ENCODE measurements at places on chromosomes 16 and 17.
A peak's percentile ranks its signal among the peaks of the same experiment; 100 is the strongest.

DNA sequence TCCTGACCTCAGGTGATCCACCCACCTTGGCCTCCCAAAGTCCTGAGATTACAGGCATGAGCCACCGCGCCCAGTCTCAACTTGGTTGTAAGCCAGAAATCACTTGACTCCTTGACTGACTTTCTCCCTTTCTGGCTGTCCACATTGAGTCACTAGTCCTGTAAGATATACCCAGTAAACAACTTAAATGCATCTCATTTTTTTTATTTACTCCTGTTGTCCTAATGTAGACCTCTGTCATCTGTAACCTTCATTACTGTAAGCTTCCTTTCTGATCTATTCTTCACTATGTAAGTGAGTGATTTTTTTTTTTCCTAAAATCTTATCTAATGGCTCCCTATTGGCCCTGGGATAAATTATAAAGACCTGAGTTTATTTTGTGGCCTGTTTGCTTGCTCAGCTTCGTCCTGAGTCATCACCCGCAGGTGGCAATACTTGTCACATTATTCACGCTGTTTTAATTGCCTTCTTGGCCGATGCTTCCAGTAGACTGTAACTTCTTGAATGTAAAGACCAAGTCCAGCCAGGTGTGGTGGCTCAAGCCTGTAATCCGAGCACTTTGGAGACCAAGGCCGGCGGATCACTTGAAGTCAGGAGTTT lies 41.0 kb downstream of the PAFAH1B1 start:
- DNase-seq: no peak

GRCh38 chr16:66265556-66266141 lies 100.8 kb upstream of the CDH5 start:
- DNase-seq: no peak

DNA sequence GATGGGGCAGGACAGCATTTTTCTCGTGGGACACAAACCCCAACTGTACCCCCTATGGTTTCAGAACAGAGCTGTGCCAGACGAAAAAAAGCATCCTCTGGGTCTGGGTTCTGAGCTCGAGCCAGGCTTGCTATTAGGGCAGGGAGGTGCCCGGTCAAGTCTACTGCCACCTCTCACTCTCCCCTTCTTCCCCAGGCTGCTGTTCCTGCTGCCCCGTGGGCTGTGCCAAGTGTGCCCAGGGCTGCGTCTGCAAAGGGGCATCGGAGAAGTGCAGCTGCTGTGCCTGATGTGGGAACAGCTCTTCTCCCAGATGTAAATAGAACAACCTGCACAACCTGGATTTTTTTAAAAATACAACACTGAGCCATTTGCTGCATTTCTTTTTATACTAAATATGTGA lies 1.1 kb downstream of the MT1E start:
- no peak for DNase-seq

DNA sequence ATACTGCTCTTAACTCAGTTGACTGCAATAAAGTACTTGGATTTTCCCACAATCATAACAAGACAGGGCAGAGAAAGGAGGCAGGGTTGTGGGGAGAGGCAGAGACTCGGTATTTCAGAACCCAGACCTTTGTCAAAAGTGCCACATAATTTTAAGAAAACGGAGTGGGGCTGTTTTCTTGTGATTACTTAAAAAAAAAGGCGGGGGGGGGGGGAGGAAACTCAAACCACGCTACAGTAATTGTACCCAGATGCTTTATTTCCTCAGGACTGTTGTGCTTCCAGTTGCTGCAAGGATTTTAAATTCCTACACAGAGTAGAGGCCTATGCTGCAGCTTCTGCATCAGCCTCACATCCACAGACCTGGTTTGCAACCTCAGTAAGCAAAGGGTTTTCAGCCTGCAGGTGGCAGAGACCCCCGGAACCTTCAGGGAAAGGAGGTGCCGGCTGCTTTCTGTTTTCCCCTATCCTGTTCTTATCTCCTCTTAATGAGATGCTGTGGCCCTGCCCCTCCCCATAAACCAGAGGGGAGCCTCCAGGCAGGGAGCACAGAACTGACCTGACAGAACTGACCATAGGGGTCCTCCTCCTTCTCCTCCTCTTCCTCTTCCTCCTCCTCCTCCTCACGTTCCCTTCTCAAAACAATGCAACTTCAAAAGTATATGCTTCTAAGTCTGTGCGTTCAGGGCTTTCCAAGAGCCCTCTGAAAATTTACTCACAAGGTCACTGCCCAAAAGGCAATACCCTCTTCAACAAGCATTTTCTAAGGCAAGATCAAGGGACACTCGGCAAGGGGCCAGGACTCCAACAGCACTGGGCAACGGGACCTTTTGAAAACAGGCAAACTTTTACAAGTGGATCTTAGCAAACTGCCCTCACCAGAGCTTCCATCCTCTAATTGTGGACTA lies 7.5 kb downstream of the AXIN2 start:
- DNase-seq: no peak

GRCh38 chr16:82623241-82623640 lies 3.5 kb upstream of the CDH13 start:
- no peak for DNase-seq

DNA sequence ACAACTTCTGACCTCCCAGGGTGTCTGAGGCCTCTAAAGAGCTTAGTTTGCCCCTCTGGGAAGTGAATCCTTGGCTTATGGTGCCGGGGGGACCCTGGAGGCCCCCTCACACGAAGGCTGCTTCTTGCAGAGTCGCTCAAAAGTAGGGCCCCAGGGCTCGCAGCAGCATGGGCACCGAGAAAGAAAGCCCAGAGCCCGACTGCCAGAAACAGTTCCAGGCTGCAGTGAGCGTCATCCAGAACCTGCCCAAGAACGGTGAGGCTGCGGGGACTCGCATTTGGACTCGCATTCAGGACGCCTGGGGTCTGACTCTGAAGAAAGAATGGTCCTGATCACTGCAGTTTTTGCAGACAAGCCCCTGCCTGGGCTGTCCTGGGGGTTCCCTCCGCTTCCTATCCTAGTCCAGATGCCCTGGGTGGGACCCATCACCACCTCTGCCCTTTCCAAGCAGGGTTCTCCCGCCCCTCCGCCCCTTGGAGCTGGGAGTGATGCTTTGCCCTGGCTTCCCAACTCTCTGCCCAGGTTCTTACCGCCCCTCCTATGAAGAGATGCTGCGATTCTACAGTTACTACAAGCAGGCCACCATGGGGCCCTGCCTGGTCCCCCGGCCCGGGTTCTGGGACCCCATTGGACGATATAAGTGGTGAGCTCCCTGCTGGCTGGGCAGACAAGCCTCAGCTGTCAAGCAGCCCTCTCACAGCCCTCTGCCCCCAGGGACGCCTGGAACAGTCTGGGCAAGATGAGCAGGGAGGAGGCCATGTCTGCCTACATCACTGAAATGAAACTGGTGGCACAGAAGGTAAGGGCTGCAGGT lies 698 bp downstream of the ACBD4 start:
- DNase-seq: no peak

DNA sequence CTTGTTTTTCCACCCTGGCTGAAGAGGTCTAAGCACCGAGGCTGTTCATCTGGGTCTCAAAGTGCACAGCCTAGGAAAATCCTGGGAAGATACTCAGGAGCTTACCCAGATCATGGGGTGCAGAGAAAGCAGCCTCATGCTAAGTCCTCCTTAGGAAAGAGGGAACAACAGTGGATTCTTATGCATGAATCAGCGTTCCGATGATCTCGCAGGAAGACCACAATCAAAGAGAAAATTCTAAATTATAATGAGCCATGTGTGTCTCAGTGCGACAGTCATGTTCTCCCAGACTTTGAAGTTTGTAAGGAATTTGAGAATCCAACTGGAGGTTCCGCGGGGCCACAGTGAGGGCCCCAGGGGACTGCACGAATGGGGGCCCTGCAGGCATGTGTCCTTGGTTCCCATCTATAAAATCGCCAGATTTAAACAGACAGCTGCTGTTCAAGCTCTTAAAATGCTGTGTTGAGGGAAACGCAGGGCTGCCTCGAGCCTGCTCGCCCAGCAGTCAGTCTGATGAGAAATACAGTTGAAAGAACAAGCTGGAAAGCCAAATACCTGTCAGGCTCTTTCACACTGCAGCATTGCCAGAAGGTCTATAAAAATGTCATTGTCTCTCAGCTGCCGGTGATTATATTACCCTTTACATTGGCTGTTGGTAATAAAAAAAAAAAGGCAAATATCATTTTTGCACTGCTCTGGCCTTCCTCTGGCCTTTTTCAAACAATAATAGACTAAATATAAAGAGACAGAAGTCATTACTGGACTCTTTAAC lies 152.1 kb downstream of the PMP22 start:
- peak; percentile 19 for DNase-seq

DNA sequence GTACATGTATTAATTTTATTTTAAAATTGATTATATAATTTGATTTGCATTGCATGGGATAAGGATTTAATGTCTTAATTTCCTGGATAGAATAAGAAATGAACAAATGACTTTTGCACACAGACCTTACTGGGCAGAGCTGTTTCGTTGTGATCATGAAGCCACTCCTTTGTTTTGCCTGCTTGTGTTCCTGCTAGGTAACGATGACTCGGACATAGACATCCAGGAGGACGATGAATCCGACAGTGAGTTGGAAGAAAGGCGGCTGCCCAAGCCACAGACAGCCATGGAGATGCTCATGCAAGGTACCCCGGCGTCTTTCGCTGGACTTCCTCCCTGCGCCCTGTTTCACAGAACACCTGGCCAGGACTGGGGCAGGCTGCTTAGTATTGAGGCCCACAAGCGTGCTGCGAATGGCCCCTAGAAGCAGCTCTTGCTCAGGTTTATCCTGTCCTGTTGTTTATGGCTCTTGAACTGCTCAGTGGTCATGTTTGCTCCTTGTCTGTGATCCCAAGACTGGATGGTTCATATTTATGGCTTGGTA lies 29.6 kb downstream of the CLUAP1 start:
- no peak for DNase-seq

GRCh38 chr17:42281571-42282096 lies 5.4 kb upstream of the STAT5B start:
- no peak for DNase-seq

- no peak for DNase-seq
These were observed 97.3 kb upstream of the CHMP6 start for GRCh38 chr17:80894439-80894721.

- DNase-seq: no peak
These were observed 38.0 kb downstream of the ABCA6 start for GRCh38 chr17:69103557-69104233.

DNA sequence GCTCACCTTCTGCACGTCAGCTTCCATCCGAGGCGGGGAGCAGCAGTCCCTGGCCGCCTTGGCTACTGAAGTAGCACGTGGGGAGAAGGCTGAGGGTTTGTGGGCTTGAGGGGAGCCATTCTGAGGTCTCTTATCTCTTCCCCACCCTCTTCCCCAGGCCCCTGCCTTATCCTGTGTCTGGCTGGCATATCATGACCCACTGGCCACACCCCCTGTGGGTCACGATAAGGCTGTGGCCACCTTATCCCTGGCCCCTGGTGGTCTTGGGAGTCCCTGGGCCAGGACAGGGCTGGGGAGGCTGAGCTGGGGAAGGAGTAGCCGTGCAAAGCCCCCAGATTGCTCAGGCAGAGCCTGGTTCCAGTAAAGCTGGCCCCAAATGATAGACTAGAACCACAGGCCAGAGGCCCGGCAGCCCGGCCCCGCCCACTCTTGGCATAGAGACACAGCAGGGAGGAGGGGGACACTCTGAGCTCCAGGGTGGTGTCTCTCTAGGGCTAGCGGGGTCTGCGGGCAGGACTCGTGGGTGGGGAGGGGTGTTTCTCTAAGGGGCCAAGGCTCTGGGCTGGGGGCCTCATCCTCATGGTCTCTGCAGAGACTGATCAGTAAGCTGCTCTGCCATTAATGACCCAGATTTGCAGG lies 7.6 kb downstream of the SPNS2 start:
- no peak for DNase-seq

- DNase-seq: no peak
These were observed 38.9 kb downstream of the PLCG2 start for GRCh38 chr16:81817789-81818567.

DNA sequence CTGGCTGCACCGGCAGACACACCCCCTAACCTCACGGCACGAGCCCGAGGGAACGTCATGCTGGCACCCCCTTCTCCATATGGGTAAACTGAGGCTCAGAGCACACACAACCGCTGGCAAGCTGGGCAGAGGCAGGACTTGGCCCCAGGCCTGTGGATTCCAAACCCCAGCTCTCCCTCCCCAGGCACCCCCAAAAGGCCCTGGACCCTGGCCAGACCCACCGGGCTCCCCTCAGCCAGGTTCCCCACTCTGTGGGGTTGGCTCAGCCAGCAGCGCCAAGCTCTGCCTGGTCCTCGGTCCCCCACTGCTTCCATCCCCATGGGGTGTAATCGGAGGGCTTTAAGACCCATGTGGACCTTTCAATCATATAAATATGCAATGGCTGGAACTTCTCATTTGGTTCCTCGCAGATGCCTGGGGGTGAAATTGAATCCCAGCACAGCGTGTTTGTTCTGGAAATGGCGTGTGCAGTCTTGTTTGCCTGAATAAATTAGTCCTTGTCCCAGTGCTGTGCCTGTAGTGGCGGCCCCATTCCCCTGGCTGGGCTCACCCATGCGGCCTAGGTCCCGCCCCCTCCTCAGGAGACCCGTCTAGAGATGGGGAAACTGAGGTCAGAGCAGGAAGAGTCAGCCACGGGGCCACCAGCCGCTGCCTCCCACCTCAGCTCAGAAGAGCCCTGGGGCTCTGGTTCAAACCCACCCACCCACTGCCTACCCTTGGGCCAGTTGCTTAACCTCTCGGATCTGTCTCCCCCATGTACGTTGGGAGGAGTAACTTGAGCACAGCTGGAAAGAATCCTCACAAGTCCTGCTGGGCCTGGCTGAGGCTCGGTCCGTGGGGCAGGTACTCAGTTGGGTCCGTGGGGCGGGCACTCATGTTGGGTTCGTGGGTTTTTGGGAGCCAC lies 57.3 kb downstream of the ZFPM1 start:
- DNase-seq: no peak

DNA sequence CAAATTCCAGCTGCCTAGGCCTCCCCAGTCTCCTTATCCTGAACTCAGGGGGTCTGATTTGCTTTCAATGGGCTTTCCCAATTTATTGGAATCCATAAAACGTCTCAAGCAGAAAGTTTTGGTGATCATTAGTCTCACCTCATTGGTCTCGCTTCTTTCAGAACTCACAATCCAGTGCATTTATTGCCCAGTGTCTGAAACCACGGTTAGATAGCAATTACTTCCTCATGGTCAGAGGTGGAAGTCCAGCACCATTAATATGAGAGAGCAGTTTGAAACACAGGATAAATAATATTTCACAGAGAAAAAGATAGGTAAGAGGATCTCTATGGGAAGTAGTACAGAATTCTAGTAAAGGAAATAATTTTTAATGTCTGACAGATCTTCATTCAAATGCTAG lies 128.7 kb downstream of the TOX3 start:
- DNase-seq: no peak

- DNase-seq: no peak
These were observed 34.4 kb downstream of the KNOP1 start for GRCh38 chr16:19683453-19684236.

GRCh38 chr17:39753514-39754160 lies 15.9 kb downstream of the GRB7 start:
- DNase-seq: peak; percentile 45

DNA sequence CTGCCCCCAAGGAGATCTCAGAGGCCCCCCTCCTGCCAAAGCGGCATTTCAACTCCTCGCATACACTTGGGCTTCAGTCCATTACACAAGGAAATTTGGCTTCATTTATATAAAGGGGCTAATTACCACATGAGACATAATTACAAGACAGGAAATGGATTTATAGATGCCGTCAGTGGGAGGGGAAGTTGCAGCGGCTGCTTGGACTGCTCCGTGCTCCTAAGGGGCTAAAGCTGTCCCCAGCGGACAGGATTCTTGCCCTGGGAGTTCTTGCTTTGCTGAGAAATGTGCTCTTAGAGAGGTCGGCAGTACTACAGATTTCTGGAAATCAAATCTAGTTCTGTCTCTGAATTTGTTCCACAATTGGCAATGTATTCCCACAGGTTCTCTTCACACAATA lies 57.2 kb upstream of the NLK start:
- no peak for DNase-seq

GRCh38 chr16:4110065-4110464 lies 6.2 kb downstream of the ADCY9 start:
- DNase-seq: no peak

Data from ELF-1 (cell line).